ENCODE measurements at places on chromosomes 2 and 18. TPM values are rescaled to one million over a fixed set of nuclear protein-coding genes. Genes with fewer than 3 reads are reported as not detected.

The GNAL gene
- total RNA-seq: 3.7 TPM

The CDH20 gene
- 0.11 TPM for total RNA-seq

The GALR1 gene
- not detected for total RNA-seq

The NT5C1B gene
- total RNA-seq: not detected

The EVA1A gene
- total RNA-seq: 35.8 TPM

The EIF4E2 gene
- 63.6 TPM for total RNA-seq

The ACVR1 gene
- 38.3 TPM for total RNA-seq

The LAPTM4A gene
- total RNA-seq: 173 TPM

The PRKCE gene
- 82.2 TPM for total RNA-seq

The SKA1 gene
- 0.49 TPM for total RNA-seq

DNA sequence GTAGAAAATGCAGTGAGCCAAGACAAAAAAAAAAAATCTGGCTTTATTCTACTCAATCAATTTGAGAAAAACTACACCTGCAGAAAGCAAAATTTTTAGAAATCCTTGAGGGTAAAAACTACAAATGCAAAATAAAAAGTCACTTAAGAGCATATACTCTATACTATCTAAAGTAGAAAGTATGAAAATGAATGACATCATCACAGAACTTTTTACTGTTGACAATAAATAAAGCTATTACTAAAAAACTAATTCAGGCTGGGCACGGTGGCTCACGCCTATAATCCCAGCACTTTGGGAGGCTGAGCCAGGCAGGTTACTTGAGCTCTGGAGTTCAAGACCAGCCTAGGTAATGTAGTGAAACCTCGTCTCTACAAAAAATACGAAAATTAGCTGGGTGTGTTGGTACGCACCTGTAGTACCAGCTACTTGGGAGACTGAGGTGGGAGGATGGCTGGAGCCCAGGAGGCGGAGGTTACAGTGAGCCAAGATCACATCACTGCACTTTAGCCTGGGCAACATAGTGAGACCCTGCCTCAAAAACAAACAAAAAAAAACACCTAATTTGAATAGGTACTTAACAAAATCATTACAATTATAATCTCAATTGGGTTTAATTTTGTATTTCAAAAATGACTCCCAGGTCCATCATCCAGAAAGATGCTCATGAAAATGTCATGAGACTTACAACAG is 7.6 kb downstream of the NFU1 start:
- H3K4me1 ChIP-seq: no peaks in the 10 kb centered on the region
- H3K27ac ChIP-seq: no peak overlapping the region
- peaks cover 9% of the 10 kb centered on the region for H3K36me3 ChIP-seq
- DNase-seq: no peak
- no peaks in the 10 kb centered on the region for H3K27me3 ChIP-seq

DNA sequence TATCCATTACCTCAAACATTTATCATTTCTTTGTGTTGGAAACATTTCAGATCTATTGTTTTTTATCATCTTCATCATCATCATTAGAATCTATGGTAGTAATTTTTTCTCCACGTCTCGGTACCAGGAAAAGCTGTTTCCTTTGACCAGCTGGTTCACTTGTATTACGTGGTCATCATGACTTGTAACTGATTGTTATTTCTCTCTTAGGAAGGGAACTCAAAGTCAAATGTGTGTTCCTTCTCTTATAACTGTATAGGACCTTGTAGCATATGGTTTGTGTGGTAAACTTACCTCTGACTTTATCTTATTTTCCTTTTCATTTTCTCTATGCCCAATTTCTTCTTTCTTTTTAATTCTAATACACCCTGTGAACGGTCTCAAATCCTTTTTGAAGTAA is 16.5 kb downstream of the NCOA1 start:
- no peak overlapping the region for H3K4me3 ChIP-seq
- H3K27me3 ChIP-seq: no peaks in the 10 kb centered on the region

GRCh38 chr2:127700527-127701192 is 637 bp upstream of the SFT2D3 start:
- DNase-seq: no peak
- H3K36me3 ChIP-seq: peaks cover 3% of the 10 kb centered on the region
- peaks cover 24% of the 10 kb centered on the region for H3K4me1 ChIP-seq
- H3K4me3 ChIP-seq: peak overlapping the region; percentile 28

- H3K27ac ChIP-seq: no peak overlapping the region
- peaks cover 3% of the 10 kb centered on the region for H3K36me3 ChIP-seq
- no peaks in the 10 kb centered on the region for H3K4me1 ChIP-seq
- H3K4me3 ChIP-seq: no peak overlapping the region
Measured at GRCh38 chr2:183025993-183026392, 12.3 kb downstream of the NCKAP1 start.

GRCh38 chr2:26561918-26562810 is 79.0 kb downstream of the CIB4 start:
- H3K4me1 ChIP-seq: peaks cover 8% of the 10 kb centered on the region
- DNase-seq: peak; percentile 76

DNA sequence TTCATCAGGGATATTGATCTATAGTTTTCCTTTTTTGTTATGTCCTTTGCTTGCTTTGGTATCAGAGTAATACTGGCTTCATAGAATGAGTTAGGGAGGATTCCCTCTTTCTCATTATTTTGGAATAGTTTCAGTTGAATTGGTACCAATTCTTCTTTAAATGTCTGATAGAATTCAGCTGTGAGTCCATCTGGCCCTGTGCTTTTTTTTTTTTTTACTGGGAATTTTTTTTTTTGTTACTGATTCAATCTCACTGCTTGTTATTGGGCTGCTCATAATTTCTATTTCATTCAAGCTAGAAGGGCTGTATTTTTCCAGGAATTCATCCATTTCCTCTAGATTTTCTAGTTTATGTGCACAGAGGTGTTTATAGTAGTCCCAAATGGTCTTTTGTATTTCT is 103.9 kb downstream of the RND3 start:
- H3K27me3 ChIP-seq: no peaks in the 10 kb centered on the region
- no peak for DNase-seq
- H3K4me3 ChIP-seq: no peak overlapping the region
- no peaks in the 10 kb centered on the region for H3K4me1 ChIP-seq
- no peak overlapping the region for H3K27ac ChIP-seq
- no peaks in the 10 kb centered on the region for H3K36me3 ChIP-seq

DNA sequence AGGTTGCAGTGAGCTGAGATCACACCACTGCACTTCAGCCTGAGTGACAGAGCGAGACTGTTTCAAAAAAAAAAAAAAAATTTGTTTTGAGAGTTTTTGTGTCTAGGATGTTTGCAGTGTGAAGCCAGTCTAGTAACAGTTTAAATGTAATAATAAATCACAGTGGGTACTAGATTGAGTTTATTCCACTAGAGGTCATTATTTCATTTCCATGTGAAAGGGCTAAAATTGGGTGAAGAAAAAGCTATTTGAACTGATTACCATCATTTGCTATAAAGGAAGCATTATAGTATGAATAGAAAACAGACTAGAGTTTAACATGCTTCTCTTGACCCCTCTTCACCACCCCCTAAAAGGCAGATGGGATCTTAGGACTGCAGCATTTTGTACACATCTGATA is 20.3 kb downstream of the SNRPD1 start:
- H3K27ac ChIP-seq: no peak overlapping the region
- no peaks in the 10 kb centered on the region for H3K4me1 ChIP-seq
- H3K4me3 ChIP-seq: no peak overlapping the region
- DNase-seq: no peak

Data from lung (tissue), 17 donors.